ENCODE measurements at places on chromosomes 1 and 21.

- DNase-seq: no peak
Measured at GRCh38 chr1:7401814-7402547, 369.1 kb upstream of the VAMP3 start.

DNA sequence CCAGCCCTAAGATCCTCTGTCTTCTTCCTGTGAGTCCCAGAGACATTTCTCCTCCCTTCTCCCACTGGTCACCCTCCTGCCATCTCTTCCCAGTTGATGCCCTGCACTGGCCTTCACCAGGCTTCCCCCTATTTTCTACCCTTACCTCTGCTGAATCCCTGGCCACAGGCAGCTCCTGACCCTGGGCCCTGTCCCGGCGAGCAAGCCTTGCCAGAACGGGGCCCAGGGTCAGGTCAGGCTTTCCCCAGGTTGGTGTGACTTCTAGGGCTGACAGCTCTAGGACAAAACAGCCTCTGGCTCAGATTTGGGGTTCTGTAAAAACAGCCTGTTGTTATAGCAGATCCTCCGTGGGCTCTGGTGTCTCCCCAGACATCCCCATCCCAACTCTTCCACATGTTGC is 52.7 kb upstream of the A3GALT2 start:
- no peak for DNase-seq

GRCh38 chr1:77925956-77926355 is 37.5 kb downstream of the NEXN start:
- no peak for DNase-seq

GRCh38 chr1:33872275-33872674 is 8.4 kb downstream of the HMGB4 start:
- DNase-seq: no peak

GRCh38 chr1:9596415-9597123 is 7.9 kb downstream of the TMEM201 start:
- DNase-seq: no peak

- no peak for DNase-seq
Measured at GRCh38 chr1:78468521-78468920, 22.3 kb upstream of the PTGFR start.

GRCh38 chr1:119582801-119583200 is 65.3 kb downstream of the ZNF697 start:
- DNase-seq: no peak

GRCh38 chr1:161421456-161421855 is 53.8 kb upstream of the CFAP126 start:
- DNase-seq: no peak

DNA sequence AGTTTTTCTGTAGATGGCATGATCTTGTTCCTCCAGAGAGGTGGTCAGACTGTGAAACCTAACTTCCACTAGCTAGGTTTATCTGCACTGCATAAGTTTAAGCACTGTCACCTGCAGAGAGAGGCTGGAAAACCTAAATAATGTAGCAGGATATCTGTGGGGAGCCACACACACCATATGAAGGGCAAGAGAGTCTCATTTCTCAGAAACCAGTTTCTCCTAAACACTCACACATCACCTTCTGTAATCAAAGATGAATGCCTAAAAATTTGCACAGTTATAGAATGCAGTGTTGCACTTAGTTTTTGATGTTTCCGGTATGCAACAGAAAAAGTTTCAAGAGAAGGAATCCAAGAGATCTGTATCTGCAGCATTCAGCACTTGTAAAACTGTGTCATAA is 654.6 kb downstream of the ADGRL2 start:
- DNase-seq: no peak

DNA sequence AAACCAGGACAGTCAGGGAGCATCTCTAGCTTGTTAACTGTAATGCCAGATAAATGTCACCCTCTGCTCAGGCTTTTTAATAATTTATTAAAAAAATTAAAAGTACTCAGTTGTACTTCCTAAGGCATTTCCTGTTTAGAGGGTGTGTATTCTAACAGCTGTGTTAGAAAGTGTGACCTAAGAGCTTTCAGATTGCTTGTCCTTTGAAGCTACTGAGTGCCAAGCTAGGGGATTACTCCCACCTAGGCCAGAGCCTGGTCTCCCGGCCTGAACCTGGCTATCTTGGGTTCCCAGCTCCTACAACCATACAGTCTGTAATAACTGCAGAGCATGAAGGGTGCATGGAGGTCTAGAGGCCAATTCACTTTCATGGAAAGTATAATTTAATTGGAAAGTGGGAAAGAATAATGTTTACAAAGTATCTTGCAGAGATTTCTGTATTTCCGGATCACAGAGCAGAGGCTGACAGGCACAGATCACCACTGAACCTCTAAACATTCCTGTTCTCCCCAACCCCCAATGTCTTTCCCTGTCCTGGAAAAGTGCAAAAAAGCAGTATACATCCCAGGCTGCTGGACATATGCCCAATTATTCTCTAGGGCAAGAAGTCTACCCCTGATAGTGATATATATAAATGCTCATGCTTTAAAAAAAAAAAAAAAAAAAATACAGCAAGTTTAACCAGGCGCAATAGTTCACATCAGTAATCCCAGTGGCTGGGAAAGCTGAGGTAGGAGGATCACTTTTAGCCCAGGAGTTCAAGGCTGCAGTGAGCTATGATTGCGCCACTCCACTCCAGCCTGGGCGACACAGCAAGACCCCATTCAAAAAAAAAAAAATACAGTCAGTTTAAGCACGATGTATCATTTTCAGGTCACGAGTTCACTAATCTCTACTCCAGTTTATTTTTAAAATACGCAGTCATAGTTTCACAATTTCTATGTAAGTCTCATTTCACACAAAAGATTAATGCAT is 36.7 kb upstream of the RAP1A start:
- no peak for DNase-seq

- no peak for DNase-seq
Measured at GRCh38 chr1:25932321-25932720, 26.1 kb upstream of the STMN1 start.

GRCh38 chr1:209443361-209443931 is 140.1 kb upstream of the CAMK1G start:
- DNase-seq: no peak

- no peak for DNase-seq
Measured at GRCh38 chr1:191460234-191460633, 698.0 kb upstream of the RGS18 start.

DNA sequence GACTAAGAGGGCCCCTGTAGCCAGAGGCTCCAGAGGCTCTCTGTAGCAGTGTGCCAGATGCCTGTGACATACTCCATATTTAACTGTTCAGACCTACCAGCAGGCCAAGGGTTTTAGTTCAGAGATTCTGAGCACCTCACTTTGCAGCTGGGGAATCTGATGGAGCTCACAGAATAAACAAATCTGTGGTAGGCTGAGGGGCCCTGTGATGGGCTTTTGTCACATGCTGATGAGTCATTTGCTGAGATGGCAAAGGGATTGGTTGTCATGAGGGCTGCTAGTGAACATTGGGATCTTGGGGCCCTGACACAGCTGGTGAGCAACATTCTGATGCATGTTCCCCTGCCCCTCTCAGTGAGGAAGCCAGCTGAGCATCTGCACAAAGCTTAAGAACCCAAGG is 482.2 kb downstream of the CAMTA1 start:
- no peak for DNase-seq

GRCh38 chr21:20030390-20030789 is 967.8 kb upstream of the NCAM2 start:
- no peak for DNase-seq

DNA sequence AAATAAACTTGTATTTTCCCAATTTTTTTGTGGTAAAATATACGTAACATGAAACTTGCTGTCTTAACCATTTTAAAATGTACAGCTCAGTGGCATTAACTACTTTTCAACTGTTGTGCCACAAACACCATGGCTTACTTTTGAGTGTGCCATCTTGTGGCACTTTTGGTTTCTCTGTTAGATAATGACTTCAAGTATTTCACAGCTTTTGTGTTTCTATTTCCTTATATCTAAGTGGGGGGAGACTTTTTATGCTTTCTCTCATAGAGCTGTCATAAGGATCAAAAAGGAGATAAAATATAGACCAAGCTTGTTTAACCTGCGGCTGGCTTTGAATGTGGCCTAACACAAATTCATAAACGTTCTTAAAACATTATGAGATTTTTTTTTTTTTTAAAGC is 44.3 kb downstream of the CDC14A start:
- DNase-seq: no peak

DNA sequence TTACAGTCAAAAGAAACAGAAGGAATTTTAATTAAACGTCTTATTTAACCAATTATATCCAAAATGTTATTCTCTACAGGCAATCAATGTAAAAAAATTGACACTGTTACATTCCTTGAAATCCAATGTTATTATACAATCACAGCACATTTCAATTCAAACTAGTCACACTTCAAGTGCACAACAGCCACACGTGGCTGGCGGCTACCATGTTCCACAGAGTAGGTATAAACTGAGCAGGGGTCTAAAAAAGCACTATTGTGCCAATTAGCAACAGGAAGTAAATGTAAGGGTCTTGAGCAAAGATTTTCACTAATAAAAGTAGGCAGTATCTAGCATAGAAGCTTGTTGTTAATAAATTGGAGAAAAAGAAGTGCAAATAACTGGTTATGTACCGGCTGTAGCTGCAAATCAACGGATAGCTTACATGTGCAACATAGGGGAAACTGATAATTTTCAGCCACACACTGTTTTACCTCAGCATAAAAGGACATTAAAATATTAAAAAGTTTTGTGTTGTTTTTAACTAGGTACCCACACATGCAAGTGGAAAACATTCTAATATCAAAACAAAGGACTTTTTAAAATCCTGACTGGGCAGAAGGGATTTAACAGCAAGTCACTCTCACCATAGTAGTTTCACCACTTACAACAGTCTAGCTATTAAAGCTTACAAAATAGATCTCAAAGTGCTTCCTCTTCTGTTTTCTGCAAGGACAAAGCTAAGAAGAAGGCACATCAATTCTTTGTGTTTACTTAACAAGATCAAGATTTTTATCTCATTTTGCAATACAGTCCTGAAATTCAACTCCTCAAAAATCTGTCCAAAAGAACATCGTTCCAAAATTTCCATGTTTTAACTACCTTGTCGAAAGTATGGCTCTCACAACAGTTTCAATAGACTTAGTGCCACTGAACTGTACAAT is 2.5 kb downstream of the CSDE1 start:
- DNase-seq: no peak

- DNase-seq: no peak
Measured at GRCh38 chr1:41446851-41447610, 37.5 kb downstream of the EDN2 start.

- no peak for DNase-seq
Measured at GRCh38 chr1:175035865-175036264, 12.6 kb upstream of the MRPS14 start.

- DNase-seq: no peak
Measured at GRCh38 chr1:57483954-57484353, 60.1 kb upstream of the DAB1 start.

DNA sequence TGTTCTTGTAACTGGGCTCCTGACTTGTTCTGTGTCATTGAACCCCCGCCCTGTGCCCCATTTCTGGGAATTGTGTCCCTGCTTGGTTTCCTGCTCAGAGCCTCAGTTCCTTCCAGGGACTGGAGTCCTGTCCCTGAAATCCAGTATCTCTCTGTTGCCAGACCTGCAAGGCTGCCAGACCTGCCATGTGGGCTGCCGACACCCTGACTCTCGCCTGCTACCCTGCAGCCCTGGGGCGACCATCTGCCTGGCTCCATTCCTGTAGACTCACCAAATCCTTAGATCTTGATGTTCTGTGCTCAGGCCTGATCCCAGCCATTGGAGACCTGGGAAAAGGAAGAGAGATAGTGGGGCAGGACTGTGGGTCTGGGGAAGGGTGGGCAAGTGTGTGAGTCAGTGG is 383.3 kb upstream of the PROX1 start:
- no peak for DNase-seq

GRCh38 chr21:45900034-45900868 is 81.3 kb upstream of the COL6A1 start:
- no peak for DNase-seq

GRCh38 chr1:182952677-182953444 is at the start of gene SHCBP1L:
TSS of gene SHCBP1L (minus strand) at chr1:182953166. CDS start at chr1:182953133, 33 bp downstream.
- no peak for DNase-seq

DNA sequence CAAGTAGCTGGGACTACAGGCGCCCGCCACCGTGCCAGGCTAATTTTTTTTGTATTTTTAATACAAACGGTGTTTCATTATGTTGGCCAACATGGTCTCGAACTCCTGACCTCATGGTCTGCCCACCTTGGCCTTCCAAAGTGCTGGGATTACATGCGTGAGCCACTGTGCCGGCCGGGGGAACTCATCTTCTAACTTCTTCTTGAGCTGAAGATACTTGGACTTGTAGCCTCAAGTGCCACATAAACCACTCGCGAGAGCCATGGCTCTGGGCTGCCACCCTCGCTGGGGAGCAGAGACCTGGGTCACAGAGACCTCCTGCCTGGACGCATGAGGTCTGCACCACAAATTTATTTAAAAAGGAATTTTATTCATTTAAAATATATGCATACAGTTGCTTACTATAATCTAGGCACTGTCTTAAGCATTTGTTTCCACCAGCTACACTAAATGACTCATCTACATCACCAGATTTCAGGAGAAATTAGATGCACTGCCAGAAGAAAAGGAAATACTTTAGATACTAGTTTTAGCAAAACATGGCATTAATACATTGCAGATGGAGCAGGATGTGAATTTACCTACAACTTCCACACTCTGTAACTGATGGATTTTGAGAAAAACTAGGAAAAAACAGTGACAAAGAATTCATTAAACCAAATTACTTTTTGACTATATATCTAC is 29.9 kb upstream of the PUM1 start:
- no peak for DNase-seq

DNA sequence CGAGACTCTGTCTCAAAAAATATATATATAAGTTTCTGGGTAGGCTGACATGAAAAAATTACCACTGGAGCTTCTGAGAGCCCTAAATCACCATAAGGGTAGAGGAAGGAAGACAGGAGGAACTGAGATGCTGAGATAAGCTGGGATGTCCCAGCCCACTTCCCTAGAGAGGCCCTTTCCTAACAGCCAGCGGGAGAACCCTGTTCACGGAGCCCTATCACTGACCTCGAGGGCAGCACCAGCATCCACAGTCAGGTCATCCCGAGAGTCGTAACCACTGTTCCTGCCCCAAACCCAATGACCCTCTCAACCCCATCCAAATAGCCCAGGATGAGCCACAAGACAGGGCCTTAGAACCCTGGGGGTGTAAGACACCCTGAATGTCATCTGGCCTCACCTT is 77.5 kb downstream of the CD34 start:
- no peak for DNase-seq

GRCh38 chr21:31658053-31658452 is 1.4 kb upstream of the SOD1 start:
- DNase-seq: no peak

GRCh38 chr1:67534627-67535065 is 104.4 kb upstream of the SERBP1 start:
- DNase-seq: no peak
